Kidney (tissue), 22 donors: ENCODE measurements at places on chromosomes 3 and 15. TPM values are rescaled to one million over a fixed set of nuclear protein-coding genes. Genes with fewer than 3 reads are reported as not detected.
A peak's percentile ranks its signal among the peaks of the same experiment; 100 is the strongest.

HESX1 gene
- 0.79 TPM for total RNA-seq

C3orf85 gene
- total RNA-seq = not detected

EHHADH gene
- 27.9 TPM for total RNA-seq

GABRR3 gene
- total RNA-seq = not detected

SNX22 gene
- 4.6 TPM for total RNA-seq

IMPG2 gene
- 0.85 TPM for total RNA-seq

RHOV gene
- 3.0 TPM for total RNA-seq

DNA sequence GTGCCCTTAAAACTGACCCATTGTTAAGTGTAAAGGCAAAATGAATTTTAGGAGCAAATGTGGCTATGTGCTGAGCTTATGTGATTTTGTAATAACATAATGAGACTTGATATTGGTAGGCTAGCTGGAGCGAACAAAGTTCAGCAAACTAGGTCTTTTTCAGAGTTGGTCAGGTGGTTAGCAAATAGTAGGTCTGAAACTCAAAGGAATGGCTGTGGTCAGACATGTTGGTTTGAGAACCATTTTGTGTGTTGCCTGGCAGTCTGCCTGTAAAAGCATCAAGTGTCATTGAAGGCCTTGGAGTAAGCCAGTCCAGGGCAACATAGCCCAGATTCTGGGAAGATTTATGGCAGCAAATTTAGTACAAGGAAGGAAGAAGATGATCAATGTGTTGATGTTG, 16.4 kb downstream of the FBXO22 start:
- H3K4me3 ChIP-seq = no peak overlapping the region
- H3K27ac ChIP-seq = no peak overlapping the region
- peaks cover 5% of the 10 kb centered on the region for H3K4me1 ChIP-seq

- no peak overlapping the region for H3K27ac ChIP-seq
- DNase-seq = no peak
- no peak overlapping the region for H3K4me3 ChIP-seq
Observed at GRCh38 chr3:134974624-134975023, 179.6 kb downstream of the EPHB1 start.

GRCh38 chr3:183591881-183592521, 36.5 kb upstream of the KLHL6 start:
- H3K27ac ChIP-seq = no peak overlapping the region
- H3K4me1 ChIP-seq = peaks cover 5% of the 10 kb centered on the region
- H3K4me3 ChIP-seq = no peak overlapping the region

DNA sequence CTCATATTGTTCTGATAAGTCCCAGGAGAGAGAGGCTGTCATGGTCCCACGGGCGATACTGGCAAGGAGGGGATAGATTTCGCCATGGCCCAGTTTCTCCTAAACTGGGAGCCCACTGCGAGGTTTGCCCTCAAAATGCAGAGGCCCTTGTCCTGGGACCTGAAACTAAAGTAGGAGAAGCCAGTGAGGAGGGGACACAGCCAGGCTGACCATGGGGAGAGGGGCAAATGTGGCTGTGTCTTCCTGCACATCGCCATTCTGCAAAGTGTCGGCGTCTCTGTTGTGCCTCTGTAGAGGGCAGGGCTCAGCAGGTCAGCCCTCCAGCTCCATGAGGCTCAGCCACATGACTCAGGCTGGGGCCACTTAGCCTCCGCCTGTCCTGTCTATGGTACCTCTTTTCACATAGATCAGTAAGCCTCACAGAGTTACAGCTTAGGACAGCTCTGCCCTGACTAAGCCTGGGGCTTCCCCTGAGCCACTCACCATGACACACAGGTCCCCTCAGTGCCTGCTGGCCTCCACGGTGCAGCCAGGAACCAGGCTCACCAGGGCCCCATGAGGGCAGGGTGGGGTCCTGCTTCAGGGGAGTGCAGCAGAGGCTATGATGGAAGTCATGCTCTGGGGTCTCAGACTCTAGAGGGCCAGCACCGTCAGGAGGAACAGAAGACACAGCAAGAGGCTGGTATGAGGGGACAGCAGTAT, 28.6 kb upstream of the PLXNA1 start:
- H3K4me3 ChIP-seq = no peak overlapping the region
- no peak for DNase-seq
- H3K27me3 ChIP-seq = no peaks in the 10 kb centered on the region
- H3K36me3 ChIP-seq = no peaks in the 10 kb centered on the region
- H3K27ac ChIP-seq = no peak overlapping the region
- H3K4me1 ChIP-seq = no peaks in the 10 kb centered on the region

GRCh38 chr15:31442699-31443111, 116.1 kb downstream of the KLF13 start:
- H3K27ac ChIP-seq = no peak overlapping the region
- H3K4me3 ChIP-seq = no peak overlapping the region
- H3K36me3 ChIP-seq = no peaks in the 10 kb centered on the region

DNA sequence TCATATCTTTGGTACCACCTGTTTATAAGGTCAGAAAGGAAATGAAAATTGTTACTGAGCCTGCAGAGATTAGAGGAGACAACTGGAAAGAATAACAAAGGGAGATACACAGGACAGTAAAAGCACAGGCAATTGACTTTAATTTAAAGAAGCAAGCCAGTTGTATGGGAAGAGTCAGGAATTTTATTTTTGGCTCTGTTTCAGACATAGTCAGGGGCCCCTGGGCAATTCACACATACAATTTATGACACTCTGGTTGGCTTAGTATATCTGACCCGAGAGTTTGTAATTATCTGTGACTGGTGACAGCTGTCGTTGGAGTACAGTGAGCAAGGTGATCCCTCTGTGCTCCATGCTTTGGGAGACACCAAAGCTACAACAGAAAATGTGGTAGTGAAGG, 591.9 kb upstream of the NECTIN3 start:
- DNase-seq = peak; percentile 51
- no peak overlapping the region for H3K4me3 ChIP-seq
- H3K4me1 ChIP-seq = no peaks in the 10 kb centered on the region

- no peak overlapping the region for H3K4me3 ChIP-seq
- H3K36me3 ChIP-seq = no peaks in the 10 kb centered on the region
- peak; percentile 87 for DNase-seq
- no peak overlapping the region for H3K27ac ChIP-seq
- no peaks in the 10 kb centered on the region for H3K27me3 ChIP-seq
- H3K4me1 ChIP-seq = peaks cover 20% of the 10 kb centered on the region
Observed at GRCh38 chr3:46908294-46908985, 30.9 kb downstream of the PTH1R start.

DNA sequence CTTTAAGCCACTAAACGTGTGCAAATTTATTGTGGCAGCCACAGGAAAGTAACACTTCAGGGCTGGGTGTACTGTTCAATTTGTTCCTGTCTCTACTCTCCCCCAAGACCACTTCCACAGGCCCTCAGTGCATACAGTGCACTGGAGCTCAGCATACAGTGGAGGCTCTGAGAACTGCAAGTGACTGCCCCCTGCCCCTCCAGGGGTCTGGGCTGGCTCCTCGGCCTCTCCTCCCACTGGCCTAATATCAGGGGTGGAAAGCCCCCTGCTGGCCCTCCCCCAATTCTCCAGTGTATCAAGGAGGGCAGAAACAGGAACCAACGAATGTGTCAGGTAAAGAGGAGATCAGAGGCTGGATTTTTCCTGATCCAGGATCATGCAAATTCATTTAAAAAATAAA, 19.9 kb upstream of the HEG1 start:
- no peak overlapping the region for H3K27ac ChIP-seq
- H3K36me3 ChIP-seq = no peaks in the 10 kb centered on the region
- DNase-seq = no peak
- H3K4me1 ChIP-seq = no peaks in the 10 kb centered on the region

- no peaks in the 10 kb centered on the region for H3K27me3 ChIP-seq
- no peaks in the 10 kb centered on the region for H3K36me3 ChIP-seq
- H3K4me1 ChIP-seq = peaks cover 2% of the 10 kb centered on the region
- DNase-seq = no peak
Observed at GRCh38 chr15:39078026-39078425, 502.9 kb upstream of the THBS1 start.

DNA sequence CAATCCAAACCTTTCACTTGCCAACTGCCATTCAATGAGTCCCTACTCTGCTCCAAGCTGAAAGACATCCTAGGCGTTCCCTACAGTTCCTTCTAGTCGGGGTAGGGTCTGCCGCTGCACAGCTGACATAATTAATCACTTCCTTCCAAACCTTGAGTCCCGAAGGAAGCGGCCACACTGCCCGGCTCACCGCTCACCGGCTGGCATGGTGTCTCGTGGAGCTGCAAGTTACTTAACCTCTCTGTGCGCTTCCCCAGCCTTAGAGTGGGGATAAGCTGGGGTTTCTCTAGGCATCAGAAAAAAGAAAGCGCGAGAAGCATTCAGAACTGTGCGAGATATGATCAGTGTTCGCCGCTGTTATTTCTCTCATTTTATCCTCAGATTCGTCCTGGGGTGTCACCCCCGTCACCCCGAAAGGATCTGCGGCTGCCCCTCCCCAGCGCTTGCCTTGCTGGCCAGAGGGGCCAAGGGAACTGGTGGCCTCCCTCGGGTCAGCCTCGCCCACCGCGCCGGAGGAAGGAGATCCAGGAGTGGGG, 748 bp downstream of the MRPS25 start:
- H3K4me1 ChIP-seq = no peaks in the 10 kb centered on the region
- H3K27ac ChIP-seq = peak overlapping the region; percentile 90
- no peaks in the 10 kb centered on the region for H3K27me3 ChIP-seq
- peak; percentile 21 for DNase-seq
- H3K4me3 ChIP-seq = peak overlapping the region; percentile 74

DNA sequence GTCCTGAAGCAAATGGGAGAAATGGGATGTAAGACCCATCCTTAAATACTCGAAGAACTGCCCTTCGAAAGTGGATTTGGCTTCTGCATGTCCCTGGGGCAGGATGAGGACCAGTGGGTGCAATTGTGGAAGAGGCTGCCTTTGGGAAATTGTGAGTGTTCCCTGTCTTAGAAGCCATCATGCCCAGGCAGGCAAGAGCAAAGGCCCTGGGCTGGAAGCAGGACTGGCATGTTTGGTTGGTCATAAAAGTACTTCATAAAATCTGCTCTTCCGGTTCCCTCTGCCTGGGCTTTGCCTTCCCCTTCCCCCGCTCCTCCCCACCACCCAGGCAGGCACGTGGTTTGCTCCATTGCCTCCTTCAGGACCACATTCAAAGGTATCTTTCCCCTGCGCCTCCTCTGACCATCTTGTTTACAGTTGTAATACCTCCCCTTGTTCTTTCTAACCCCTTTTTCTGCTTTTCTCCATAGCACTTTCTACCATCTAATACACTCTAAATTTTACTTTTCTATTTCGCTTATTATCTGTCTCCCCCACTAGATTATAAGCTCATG, 8.3 kb downstream of the MINAR1 start:
- H3K4me3 ChIP-seq = no peak overlapping the region
- no peaks in the 10 kb centered on the region for H3K36me3 ChIP-seq
- no peak for DNase-seq
- no peak overlapping the region for H3K27ac ChIP-seq

DNA sequence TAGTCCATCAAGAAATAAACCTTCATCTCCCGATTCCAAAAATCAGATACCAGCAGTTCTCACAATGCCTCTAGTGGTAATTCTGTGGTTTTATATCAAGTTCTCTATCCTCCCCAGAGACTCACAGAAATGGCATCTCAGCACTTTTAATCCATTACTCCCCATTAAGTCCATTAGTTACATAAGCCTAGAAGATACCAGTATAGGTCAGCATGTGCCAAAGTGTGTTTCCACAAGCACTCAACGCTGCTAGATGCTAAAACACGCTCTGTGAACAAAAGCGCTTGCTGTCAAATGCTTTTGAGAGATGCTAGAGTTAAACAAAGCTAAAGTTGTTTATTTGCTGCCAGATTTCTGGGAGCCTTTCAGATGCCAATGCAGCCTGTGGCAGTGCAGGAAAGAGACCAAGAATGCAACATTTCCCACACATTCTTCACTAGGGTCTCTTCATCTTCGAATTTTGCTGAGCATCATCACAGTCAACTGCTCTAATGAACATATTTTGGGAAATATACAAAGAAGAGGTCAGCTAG, 918.8 kb upstream of the CFAP20DC start:
- no peak overlapping the region for H3K4me3 ChIP-seq
- H3K4me1 ChIP-seq = no peaks in the 10 kb centered on the region
- H3K27me3 ChIP-seq = no peaks in the 10 kb centered on the region
- DNase-seq = no peak
- H3K36me3 ChIP-seq = no peaks in the 10 kb centered on the region
- H3K27ac ChIP-seq = no peak overlapping the region

DNA sequence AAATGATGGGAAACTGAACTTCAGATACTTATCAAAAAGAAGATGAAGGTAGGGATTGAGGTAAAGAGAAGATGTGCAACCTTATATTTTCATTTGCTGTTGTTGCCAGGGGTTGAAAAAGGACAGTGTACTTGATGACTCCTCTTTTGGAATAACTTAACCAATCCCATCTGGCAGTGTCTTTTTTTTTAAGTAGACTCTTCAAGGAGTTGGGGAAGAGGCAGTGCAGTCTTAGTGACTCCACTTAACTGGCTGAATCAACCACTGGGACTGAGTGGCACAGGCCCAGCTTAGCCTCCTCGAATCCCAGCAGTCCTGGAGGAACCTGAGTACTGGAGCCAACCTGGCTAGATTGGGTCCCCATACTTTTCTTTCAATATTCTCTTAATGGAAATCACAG, 27.3 kb upstream of the FILIP1L start:
- H3K4me1 ChIP-seq = no peaks in the 10 kb centered on the region
- H3K27me3 ChIP-seq = no peaks in the 10 kb centered on the region
- no peaks in the 10 kb centered on the region for H3K36me3 ChIP-seq
- DNase-seq = no peak

- DNase-seq = no peak
- H3K27me3 ChIP-seq = no peaks in the 10 kb centered on the region
- H3K27ac ChIP-seq = no peak overlapping the region
- no peak overlapping the region for H3K4me3 ChIP-seq
- no peaks in the 10 kb centered on the region for H3K36me3 ChIP-seq
Observed at GRCh38 chr3:51280176-51280575, 104.9 kb upstream of the MANF start.

GRCh38 chr3:188706599-188706998, 465.2 kb upstream of the TPRG1 start:
- DNase-seq = no peak
- no peaks in the 10 kb centered on the region for H3K27me3 ChIP-seq
- no peaks in the 10 kb centered on the region for H3K36me3 ChIP-seq
- H3K4me3 ChIP-seq = no peak overlapping the region
- H3K4me1 ChIP-seq = no peaks in the 10 kb centered on the region
- no peak overlapping the region for H3K27ac ChIP-seq
